Non-pigmented ciliary epithelial cell (primary cell): ENCODE measurements at places on chromosomes 13 and 19.
A peak's percentile ranks its signal among the peaks of the same experiment; 100 is the strongest.

DNA sequence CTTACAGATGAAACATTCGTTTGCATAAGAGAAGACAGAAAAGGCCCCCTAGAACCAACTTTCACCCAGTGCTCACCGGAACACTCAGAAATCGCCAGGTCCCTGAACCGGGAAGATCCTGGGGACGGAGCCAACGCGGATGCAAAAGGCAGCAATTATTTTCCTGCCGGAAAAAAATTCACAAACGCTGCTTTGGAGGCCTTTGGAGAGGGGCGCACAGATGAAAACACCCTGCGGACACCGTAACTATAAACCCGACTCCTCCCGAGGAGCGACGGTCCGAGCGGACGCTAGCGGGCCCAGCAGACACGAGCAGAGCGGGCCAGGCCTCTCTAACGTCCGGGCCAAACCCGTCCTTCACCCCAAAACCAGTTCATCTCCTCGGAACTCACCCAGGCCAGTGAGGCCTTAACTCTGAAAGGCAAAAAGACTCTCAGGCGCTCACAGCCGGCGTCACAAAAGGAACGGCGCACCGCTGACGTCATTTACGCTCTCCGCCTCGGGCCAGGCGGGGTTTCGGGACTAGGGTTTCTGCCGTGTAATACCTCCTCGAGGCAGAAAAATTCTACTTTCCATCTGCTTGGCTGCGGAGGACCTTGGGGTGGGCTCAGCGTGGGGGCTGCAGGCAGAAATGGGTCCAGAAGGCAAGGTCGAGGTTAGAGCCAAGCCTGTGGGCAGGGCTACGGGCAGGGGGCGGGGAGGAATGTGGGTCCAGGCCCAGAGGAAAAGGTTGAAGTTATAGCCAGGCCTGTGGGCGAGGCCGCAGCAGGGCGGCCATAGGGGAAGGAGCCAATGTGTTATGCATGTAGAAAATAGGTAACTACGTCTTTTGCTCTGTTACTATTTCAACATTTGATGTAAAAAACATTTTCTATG, at the start of gene ZNF426:
ZNF426 (minus strand) TSS at position 463 of the 876 bp plus-strand sequence. CDS start 2,413 bp downstream, outside the sequence.
- peak; percentile 53 for DNase-seq

DNA sequence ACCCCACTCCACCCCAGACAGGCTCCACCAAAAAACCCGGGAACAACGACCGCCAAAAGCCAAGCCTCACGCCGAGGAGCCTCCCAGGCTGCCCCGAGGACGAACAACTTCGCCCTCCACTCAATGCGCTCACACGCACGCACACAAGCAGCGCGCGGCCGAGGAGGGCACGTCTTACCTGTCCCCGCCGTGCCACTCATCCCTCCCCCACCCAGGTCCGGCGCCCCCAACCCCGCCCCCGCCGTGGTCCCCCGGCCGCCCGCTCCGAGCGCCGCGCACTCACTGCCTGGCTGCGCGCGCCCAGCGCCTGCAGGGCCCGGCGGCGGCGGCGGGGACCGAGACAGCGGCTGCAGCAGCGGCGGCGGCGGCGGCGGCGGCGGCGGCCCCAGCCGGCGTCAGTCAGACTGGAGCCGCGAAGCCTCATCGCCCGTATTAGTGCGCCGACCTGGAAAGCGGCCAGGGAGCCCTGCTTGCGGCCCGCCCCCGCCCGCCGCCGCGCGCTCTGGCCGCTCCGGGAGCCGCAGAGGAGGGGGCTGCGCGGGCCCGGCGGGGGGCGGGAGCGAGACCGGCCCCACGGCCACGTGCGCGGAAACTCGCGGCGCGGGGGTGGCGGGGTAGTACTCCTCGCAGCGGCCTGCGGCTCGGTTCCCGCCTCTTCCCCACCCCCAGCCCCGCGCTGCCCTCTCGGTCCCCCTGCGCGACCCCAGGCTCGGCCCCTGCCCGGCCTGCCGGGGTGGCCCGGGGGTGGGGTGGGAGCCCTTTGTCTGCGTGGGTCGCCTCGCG, at the start of gene SMAD9:
SMAD9 (minus strand) TSS at position 406 of the 783 bp plus-strand sequence. CDS start 40,549 bp downstream, outside the sequence.
- DNase-seq = no peak

- DNase-seq = no peak
Measured at GRCh38 chr13:40164133-40164532, 502.3 kb downstream of the FOXO1 start.

DNA sequence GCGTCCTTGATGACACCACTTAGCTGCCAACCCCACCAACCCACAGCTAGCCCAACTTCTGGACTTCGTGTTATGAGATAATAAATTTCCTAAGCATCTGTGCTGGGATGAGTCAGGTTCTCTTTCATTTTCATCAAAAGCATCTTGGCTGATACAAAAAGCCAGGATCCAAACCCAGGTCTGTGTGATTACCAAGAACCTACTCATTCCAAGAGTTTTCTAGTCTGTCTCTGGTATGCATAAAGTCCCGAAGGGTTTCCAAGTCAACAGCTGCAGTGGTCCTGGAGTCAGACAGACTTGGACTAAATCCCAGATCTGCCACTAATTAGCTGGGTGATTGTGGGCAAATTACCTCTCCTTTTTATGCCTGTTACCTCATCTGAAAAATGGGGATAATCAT, 55.5 kb upstream of the SERP2 start:
- no peak for DNase-seq

DNA sequence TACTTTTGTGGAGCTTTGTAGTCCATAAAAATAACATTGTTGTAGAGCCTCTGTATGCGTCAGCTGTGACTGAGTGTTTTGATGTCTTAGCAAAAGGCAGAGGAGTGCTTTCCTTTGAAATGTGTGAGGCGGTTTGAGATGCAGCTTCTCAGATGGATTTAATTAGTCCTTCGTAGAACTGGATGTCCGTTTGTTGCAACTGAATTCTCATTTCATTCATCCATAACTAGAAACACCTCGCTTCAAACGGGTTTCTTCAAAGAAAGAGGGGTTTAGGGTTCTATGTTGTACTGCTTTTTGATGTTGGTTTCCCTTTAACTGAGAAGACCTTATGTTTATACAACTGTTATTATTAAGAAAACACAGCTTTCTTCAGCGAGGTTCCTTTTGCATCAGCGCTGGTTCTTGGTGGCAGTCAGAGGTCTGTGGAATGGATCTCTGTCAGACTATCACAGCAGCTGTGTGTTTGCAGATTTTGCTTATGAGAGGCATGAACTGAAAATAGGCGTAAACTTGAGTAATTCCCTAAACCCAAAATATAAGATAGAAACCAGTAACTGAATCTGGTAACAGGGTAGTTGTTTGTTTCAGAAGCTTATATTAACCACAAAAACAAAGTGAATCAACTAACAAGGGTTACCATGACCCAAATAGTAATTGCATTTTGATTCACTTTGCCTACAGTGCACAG, 194.4 kb downstream of the GGACT start:
- DNase-seq = peak; percentile 73

GRCh38 chr19:2338055-2338615, 9.7 kb downstream of the SPPL2B start:
- no peak for DNase-seq

DNA sequence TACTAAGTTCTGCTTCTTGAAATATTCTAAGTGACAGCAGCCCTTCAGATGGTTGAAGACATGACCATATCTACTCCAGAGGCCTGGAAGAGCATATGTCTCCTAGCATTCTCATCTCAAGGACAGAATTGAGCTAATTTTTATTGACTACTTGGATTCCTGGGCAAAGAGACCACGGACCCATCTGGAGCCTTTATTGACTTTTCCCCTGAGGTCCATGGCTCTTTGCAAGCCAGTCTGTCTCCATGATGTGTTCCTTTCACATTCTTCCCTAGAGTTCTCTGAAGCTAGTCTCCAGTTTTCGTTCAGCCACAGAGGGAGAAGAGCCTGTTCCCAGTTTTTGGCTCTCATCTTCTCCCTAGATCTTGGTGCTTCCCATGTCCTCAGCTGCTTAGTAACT, 202.7 kb downstream of the PCCA start:
- DNase-seq = no peak

DNA sequence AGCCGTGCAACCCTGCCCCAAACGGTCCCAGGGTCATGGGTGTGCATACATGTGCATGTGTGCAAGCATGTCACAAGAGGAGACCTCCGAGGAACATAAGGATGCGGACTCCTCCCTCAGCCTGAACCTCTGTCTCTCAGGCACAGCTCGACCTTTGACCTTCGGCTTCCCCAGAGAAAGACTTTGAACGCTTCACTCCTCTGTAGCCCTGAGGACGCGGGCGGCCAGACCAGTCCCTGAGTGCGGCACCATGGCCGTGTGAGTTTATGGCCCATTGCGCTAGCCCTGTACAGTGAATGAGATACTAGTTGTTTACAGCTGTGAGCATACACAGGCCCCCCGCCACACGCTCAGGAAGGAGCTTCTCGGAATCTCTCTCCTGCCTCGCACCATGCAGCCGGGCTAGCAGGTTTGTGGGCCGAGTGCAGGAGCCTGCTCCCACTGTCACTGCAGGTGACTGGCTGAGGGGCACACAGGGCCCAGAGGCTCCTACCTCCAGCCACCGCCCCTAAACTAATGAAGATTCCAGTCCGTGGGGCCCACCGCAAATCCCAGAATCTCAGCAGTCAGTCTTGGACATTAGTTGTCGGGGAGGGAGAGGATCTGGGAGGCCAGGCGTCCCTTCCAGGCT, 10.8 kb downstream of the RASA3 start:
- no peak for DNase-seq

GRCh38 chr19:33409906-33410685, 36.6 kb downstream of the CEBPG start:
- no peak for DNase-seq

DNA sequence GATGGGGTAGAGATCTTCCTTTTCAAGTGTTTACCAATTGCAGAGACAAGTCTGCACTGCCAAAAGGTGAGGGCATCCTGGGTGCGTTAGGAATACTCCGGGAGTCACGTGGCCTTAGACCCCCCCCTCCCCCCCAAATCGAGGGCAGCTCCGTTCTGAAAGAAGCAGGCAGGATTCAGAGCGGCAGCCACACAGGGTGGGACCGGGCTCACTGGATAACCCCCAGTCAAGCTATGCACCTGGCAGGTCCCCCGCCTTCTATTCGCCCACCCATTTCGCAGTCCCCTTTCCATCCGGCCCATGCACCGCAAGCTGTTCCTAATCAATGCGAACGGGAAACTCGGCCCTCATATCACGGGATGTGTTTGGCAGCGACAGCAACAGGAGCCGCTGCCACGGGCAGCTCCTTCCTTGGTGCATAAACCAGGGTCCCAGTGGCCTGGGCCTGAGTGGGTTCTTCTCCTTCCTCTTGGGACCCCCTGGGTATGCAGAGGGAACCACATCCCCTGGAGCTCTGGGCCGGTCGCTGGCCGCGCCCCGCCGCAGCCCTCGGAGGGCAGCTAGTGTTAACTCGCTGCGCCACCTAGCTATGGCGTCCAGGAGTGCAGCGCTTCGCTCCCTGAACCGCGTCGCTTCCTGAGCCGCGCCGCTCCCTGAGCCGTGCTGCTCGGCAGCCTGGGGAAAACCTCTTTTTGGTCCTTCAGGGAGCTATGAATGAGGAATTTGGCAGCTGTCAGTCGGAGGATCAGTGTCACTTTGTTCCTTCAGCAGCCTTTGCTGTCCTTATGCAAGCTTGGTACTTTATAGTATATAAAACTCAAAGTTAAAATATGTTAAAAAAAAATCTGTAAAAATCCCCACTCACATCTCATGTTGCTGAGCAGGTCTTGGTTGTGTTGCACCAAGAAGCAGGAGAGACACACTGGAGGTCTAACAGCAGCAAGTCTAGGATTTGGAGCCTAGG, 41.4 kb downstream of the LYL1 start:
- DNase-seq = no peak

DNA sequence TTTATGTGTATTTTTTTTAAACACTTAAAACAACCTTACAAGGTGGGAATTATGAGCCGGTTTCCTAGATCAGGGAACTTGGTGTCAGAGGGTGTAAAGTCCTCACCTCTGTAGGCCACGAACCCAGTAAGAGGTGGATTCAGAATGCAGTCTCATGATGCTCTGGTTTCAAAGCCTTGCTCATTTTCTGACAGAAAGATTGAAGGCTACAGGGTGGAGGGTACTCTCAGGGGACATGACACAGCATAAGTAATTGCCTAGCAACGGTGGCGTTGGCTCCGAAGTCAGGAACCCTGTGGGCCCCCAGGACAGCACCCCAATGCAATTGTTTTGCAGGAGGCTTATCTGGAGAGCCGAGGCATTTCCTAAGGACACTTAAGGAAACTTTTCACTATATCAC, 794.7 kb downstream of the EFNB2 start:
- no peak for DNase-seq

GRCh38 chr13:37195621-37196020, 90.2 kb upstream of the CSNK1A1L start:
- DNase-seq = no peak

DNA sequence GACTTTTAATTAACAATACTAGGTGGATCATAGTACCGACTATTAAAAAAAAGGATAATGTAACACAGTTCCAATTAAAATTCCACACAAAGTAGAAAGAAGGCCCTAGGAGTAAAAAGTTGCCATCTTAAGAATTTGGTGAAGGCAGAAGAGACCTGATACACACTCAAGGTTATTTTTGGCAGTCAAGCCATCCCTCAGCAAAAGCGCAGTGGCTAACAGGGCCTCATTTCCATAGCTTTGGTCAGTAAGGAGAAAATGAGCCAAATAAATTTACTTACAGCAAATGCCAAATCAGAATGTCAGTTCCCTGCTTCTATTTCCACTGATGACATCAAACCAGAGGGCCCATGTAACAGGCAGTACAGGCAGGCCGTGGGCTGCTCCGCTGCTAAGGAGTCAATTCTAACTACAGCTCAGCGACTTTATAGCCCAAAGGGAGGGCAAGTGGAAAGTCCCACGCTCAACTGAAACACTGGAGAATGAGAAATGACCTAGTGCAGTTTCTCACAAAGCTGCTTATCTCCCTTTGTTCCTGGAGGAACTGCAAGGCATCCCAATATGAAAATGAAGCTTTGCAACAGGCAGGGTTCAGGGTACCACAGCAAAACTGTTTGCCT, 6.3 kb downstream of the ARGLU1 start:
- no peak for DNase-seq

GRCh38 chr13:22594041-22594440, 586.7 kb upstream of the SGCG start:
- no peak for DNase-seq

- peak; percentile 54 for DNase-seq
Measured at GRCh38 chr13:96020155-96020575, 33.0 kb downstream of the UGGT2 start.

GRCh38 chr19:14477418-14478112, 2.4 kb upstream of the PTGER1 start:
- no peak for DNase-seq

DNA sequence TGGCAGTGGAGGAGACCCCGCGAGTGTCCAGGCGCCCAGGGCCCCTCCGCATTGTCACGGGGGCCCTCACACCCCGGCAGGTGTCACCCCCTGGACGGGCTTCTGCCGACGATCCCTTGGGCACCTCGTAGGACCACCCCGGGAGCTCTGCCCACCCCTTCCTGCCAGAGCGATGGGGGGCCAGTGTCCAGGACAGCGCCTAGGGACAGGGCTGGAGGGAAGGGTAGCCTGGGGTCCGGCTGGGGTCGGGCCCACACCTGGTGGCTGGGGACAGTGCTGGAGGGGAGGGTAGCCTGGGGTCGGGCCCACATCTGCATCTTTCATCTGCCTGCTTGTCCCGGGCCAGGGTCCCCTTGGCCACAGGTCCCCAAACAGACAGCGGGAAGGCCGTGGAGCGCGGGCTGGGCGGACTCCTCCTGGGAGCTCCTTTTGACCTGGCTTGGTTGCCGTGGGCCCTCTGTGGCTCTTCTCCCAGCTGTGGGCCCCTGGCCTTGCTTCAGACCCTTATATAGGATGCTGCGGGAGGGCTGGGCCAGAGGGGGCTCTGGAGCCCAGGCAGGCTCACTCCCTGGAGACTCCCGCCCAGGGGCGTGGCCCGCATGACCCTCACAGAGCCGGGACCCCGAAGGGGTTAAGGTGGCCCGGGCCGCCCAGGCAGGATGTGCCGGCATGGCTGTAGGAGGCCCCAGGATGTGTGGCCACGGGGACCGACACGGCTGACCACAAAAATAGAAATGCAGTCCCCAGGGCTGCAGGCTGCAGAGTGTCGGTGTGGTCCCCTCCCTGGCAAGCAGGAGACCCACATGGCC, 74.1 kb upstream of the MCF2L start:
- no peak for DNase-seq
